ENCODE measurements at places on chromosomes 4 and X. TPM values are rescaled to one million over a fixed set of nuclear protein-coding genes. Genes with fewer than 3 reads are reported as not detected.

- DNase-seq: peak; percentile 41
Observed at GRCh38 chrX:112734290-112734689, 54.6 kb upstream of the LHFPL1 start.

DNA sequence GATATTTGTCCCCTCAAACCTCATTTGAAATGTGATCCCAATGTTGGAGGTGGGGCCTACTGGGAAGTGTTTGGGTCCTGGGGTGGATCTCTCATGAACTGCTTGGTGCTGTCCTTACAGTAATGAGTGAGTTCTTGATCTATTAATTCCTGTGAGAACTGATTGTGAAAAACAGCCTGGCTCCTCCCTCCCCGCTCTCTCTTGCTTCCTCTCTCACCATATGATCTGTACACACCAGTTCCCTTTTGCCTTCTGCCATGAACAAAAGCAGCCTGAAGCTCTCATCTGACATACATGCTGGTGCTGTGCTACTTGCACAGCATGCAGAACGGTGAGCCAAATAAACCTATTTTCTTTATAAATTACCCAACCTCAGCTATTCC is 11.2 kb upstream of the YIPF7 start:
- no peak for DNase-seq

DNA sequence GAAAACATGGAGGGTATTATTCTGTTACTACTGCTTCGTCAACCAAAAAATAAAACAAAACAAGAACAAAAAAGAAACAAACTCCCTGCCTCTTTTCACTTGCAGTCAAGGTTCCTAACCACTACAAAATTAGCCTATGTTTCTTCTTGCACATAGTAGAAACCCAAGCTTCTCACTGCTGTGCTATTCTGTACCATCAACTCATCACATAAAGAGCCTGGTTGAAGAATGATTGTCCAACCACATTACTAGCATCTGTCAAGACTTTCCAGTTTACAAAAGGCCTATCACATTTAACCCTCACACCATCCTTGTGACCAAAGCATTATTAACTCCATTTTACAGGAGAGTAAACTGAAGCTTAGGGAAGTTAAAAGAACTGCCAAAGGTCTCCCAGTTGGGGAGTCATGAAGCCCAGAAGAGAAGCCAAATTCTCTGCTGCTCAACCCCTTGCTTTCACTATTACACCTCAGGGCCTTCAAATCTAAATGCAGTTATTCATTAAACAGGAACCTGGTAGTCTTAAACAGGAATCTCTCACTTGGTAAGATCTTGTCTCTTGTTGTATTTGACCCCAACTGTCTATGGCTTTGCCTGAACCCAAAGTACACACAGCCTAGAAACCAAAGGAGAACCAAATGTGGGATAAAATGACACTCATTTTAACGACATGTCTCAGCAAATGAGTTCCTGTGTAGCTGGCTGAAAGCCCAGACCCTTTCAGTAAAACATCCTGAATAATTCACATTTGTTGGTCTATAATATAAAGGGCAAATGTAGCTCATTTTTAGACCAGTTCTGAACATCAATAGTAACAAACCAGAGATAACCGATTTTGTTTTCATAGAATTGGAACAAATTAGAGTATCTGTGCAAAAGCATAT is 8.6 kb downstream of the F9 start:
- no peak for DNase-seq

GRCh38 chr4:23887173-23887572 is 2.7 kb downstream of the PPARGC1A start:
- no peak for DNase-seq

DNA sequence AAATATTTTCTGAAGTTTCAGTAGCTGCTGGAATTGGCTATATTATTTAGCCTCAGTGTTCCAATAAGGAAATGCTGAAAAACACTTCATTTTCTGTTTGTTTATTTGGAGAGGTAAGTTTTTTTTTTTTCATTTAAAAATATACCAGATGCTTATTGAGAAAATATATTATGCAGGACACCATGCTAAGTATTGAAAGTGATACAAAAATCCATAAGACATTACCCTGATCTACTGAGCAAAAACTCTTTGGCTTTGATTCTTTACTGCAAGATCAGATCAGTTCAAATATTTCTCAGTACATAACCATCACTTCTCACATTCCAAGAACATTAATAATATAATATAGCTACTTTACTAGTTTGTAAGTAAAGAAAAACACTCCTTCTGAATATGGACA is 123.4 kb upstream of the PACRGL start:
- peak; percentile 13 for DNase-seq

DNA sequence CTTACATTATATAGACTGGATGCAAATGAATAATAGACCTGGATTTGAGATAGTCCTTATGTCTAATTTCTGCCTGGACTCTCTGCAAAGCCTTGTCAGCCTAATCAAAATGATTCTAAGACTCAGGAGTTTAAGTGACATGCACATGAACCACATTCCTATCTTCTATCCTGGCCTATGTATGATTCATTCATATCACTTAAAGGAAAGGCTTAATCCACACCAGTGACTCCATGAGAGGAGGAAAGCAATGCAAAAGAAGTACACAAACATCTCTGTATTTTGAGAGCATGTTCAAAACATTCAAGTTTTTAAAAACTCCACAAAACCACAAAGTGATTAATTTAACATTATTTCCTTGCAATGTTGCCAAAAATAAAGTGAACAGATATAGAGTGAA is 14.6 kb downstream of the AMOT start:
- DNase-seq: peak; percentile 22

GRCh38 chr4:47032405-47033106 is 1.2 kb downstream of the GABRB1 start:
- peak; percentile 39 for DNase-seq

DNA sequence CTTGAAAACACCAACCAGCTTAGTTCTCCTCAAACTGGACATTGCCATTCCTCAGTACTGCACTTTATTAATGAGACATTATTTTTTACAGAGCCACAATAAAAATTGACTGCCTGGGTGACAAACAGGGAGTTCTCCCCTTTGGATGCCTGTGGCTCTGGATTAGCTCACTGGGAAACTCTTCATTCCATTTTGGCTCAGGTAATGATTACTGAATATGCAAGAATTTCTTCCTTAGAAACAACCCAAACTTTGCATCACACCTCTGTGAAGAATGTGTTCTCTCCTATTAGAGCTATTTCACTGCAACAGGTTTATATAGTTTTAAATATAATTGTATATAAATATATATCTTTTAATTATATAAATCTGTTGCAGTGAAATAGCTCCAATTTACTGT is 2065.8 kb downstream of the ARAP2 start:
- DNase-seq: no peak

DNA sequence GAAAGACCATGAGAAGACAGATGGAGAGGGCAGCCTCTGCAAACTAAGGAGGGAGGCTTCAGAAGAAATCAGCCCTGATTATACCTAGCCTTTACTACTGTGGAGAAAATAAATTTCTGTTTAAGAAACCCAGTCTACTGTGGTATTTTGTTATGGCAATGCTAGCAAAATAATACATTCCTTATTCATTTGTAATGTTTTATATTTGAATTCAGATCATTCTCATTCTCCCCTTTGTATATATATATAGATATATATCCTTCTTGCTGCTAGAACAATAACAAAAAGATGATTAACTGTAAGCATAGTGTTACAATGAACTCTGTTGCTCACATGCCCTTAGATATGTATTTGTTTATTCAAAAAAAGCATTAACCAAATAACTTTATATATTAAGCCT is 22.5 kb downstream of the DMD start:
- DNase-seq: no peak

GRCh38 chrX:16319929-16320328 is 152.6 kb downstream of the MAGEB17 start:
- peak; percentile 8 for DNase-seq

DNA sequence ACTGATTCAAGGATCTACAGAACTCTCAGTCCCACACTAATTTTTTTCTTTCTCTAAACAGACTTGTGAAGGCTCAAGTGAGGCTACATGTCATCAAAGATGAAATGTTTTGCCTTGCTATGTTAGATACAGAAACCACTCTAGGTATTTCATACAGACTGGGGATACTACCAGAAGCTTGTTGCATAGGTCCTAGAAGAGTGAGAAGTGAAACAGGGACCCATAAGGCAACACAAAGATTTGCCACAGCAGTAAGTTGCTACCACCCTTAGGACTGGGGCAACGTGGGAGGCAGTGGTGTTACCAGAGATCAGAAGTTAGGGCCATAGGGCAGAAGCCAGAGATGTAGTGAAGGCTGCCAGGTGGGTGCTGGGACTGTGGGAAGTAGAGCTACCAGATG is 50.7 kb upstream of the MID1IP1 start:
- no peak for DNase-seq

DNA sequence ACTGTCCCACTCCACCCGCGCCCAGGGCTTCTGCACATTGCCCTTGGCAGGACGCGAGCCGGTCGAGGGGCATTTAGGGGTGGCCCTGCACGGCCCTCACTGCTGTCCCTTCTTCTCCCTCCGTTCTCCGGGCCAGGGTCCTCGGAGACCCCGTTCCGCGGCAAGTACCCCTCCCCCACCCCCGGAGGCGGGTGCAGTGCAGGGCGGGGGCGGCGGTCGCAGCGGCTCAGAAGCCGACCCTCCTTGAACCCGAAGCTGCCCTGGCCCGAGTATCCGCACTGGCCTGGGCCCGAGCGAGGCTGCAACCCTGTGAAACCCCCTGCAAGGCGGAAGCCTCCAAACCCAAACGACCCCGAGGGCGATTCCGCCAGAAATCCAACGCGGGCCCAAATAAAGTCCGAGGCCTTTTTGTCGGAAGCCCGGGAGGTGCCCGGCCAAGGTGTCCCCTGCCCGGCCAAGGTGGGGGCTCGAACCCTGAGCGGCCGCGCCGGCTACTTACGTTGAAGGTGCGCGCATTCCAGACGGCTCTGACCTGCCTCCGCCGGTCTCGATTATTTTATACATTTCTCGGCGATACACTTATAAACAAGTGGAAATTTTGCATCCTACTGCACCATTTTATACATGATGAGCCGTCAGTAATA is 53.1 kb upstream of the TMEM33 start:
- DNase-seq: peak; percentile 19

DNA sequence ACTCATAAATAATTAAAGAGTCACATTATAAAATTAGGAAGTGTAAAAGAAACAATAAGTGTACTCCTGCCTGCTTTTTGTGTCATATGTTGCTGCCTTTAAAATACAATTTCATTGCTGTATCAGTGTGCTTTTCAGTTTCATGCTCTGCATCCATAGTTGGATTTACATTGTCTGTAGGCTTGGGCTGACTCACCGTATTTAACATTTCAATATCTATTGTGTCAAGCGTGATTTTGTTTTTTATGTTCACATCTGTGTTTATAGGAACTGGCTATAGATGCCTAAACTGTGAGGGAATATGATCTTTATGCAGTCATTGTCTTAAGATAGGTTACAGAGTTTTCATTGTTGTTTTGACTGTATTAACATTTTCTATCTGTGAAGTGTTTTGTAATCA is 18.1 kb downstream of the CCSER1 start:
- no peak for DNase-seq

DNA sequence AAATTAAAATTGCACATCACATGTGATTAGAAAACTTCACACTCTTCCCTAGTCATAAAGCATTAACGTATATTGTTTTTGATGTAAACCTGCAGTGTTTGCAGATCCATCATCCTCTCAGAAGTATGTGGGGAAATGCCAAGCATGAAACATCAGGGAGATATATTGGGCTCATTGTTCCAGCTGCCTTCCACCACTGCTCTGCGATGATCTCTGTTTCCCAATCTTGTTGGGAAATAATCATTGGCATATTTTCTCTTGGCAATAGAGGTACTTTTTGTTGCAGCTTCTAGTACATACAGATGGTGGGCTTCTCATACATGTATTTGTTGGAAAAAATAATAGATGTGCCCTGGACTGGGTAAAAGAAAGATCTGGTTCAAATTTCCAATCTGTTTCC is 466.3 kb upstream of the HS3ST1 start:
- no peak for DNase-seq

DNA sequence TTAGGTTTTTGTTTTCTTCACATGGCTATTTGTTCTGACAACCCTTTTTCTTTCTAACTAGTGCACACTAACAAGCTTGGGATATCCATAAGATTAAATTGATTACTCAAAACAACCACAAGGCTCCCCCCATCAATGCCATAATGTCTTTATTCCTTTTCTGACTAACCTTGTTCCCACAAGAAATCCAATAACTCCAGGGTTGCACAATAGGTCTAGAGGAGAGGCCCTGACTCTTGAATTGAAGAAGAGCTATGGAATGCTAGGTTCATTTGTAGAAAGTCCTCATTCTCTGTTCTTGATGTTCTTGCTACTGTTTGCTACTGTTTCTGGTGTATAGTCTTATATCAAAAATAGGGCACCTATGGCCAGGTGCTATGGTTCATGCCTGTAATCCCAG is 71.0 kb downstream of the PRRG1 start:
- DNase-seq: peak; percentile 10

DNA sequence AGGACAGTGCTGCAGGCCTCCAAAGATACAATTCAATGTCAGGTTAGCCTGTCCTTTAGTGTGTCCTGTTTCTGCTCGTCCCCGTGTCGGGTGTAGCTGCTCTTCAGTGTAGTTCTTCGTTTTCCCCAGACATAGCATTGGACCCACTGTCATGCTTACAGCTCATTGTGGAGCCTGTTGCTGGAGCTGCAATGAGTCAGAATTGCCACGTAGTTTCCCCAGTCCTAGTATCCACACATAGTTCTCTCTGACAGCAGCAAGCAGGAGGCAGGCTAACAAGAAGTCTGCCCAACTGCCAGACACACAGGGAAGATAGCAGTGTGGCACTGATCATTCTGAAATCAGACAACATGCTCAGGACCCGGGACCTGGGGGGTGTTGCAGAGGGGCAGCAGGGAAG is 49.2 kb downstream of the MOSPD2 start:
- DNase-seq: peak; percentile 88

- DNase-seq: no peak
Observed at GRCh38 chrX:63917296-63917695, 132.3 kb upstream of the ARHGEF9 start.

DNA sequence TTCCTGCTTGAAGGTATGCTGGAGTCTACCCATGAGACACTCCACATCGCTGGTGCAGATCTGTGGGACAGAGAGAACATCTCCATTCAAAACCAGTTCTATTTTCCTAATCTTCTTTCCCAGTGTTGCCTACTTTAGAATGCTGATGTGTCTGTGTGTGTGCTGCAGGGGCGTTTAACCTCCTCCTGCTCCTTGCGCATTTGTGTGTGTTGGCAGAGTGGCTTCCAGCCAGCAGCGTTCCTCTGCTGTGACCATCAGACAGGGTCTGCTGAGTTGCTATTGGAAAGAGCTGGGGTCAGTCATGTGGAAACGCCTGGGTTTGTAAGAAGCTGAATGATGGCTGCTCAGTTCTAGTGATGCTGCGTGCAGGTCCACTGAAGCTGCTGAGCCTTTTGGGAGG is 223.6 kb downstream of the RBMX2 start:
- no peak for DNase-seq

GRCh38 chr4:53775381-53775780 is 184.1 kb upstream of the LNX1 start:
- DNase-seq: no peak

Gene STATH
- not detected for total RNA-seq

Gene IL2
- not detected for total RNA-seq

Gene PDCL2
- total RNA-seq: not detected

Gene CDS1
- total RNA-seq: not detected

Gene SHROOM2
- 0.22 TPM for total RNA-seq

Data from GM23248 (cell line).